ENCODE measurements at places on chromosomes 3 and 15. TPM values are rescaled to one million over a fixed set of nuclear protein-coding genes. Genes with fewer than 3 reads are reported as not detected.

- H3K36me3 ChIP-seq = peaks cover 21% of the 10 kb centered on the region
- H3K4me3 ChIP-seq = no peak overlapping the region
These were observed 19.6 kb downstream of the NSUN3 start for GRCh38 chr3:94082391-94082937.

GRCh38 chr3:46368569-46368968 is 2.2 kb upstream of the CCR5 start:
- DNase-seq = peak; percentile 41
- H3K27ac ChIP-seq = no peak overlapping the region
- H3K4me1 ChIP-seq = no peaks in the 10 kb centered on the region
- H3K27me3 ChIP-seq = peaks cover 53% of the 10 kb centered on the region
- H3K36me3 ChIP-seq = no peaks in the 10 kb centered on the region

- H3K4me3 ChIP-seq = peak overlapping the region; percentile 32
- DNase-seq = peak; percentile 77
- H3K4me1 ChIP-seq = peaks cover 20% of the 10 kb centered on the region
- peak overlapping the region; percentile 90 for H3K27ac ChIP-seq
These were observed 69.2 kb upstream of the MFGE8 start for GRCh38 chr15:88982304-88982945.

GRCh38 chr3:140370686-140371085 is 307.2 kb upstream of the TRIM42 start:
- H3K27me3 ChIP-seq = peaks cover 25% of the 10 kb centered on the region
- H3K4me1 ChIP-seq = no peaks in the 10 kb centered on the region
- H3K4me3 ChIP-seq = no peak overlapping the region
- no peak overlapping the region for H3K27ac ChIP-seq

The SMC4 gene
- 18.4 TPM for total RNA-seq

The SCN11A gene
- 0.05 TPM for total RNA-seq

GRCh38 chr15:44788748-44789147 is 52.4 kb downstream of the TRIM69 start:
- no peaks in the 10 kb centered on the region for H3K27me3 ChIP-seq
- no peak overlapping the region for H3K27ac ChIP-seq
- no peak overlapping the region for H3K4me3 ChIP-seq
- H3K4me1 ChIP-seq = peaks cover 6% of the 10 kb centered on the region
- no peaks in the 10 kb centered on the region for H3K36me3 ChIP-seq

GRCh38 chr15:50148362-50148963 is 29.4 kb upstream of the ATP8B4 start:
- no peaks in the 10 kb centered on the region for H3K4me1 ChIP-seq
- no peak overlapping the region for H3K27ac ChIP-seq
- no peak for DNase-seq
- no peaks in the 10 kb centered on the region for H3K36me3 ChIP-seq
- no peak overlapping the region for H3K4me3 ChIP-seq
- H3K27me3 ChIP-seq = no peaks in the 10 kb centered on the region

- no peaks in the 10 kb centered on the region for H3K4me1 ChIP-seq
- H3K27ac ChIP-seq = no peak overlapping the region
- H3K4me3 ChIP-seq = no peak overlapping the region
These were observed 36.1 kb upstream of the SLC41A3 start for GRCh38 chr3:126119976-126120375.
